ENCODE measurements at places on chromosomes 1 and 21.

DNA sequence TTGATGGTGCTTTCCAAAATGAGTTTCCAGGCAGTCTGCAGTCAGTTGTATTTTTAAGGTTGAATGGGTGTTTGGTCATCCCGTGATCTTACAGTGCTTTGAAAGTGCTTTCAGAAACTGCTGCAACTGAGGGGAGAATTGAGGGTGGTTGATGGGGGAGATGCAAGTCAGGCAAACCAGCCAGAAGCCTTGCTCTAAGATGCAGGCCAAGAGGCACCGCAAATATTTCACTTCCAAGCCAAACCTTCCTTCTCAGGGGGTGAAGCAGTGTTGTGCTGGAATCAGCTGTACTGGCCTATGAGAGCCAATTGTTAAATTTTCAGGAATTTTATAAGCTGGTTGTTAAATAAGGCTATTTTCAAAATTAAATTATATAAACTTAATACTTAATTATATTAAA lies 151.6 kb downstream of the KCNJ6 start:
- no peak for DNase-seq

DNA sequence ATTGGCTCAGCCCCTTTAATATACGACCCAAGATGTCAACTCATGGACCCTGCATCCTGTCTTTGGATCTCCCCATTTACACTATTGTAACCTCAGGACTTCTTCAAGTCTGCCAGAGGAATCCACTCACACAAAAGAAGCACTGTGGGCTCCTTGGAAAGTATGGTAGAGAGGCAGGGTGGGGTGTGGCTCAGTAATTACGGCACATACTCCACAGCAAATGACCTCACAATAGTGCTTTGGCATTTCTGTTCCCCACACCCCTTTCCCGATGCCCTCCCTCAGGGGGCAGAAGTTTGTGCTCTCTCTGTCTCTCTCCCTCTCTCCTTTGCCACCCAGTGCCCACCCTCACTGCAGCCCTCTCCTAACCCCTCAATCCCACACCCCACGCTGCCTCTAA lies 27.8 kb upstream of the IFNAR2 start:
- DNase-seq: no peak

DNA sequence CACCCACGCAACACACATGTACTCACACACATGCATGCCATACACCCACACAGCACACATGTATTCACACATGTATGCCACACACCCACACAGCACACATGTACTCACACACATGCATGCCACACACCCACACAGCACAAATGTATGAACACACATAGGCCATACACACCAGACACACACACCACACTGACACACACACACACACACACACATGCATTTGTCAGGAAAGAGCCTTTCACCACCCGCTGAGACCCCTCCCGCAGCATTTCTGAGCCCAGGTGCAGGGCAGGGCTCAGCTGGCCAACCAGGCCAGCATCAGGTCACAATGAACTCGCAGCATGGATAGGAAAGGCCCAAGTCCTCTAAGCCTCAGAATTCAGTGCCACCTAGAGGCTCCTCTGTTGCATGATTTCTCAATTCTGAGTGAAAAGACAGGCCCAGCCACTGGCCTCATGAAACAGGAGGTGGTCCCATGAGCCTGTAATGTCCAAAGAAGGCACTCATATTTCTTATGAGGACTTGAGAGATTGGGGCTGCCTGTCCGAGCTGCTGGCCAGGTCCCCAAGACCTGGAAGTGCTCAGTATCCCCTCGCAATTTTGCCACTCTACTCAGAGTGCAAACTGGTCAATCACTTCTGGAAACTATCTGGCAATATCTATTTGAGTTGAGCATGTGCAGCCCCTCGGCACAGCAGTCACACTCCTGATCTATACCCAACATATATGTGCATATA lies 57.3 kb downstream of the PSMG1 start:
- DNase-seq: no peak

GRCh38 chr1:246001142-246001836 lies 505.8 kb downstream of the SMYD3 start:
- DNase-seq: no peak

- no peak for DNase-seq
These were observed 15.7 kb downstream of the IER5 start for GRCh38 chr1:181104042-181104789.

DNA sequence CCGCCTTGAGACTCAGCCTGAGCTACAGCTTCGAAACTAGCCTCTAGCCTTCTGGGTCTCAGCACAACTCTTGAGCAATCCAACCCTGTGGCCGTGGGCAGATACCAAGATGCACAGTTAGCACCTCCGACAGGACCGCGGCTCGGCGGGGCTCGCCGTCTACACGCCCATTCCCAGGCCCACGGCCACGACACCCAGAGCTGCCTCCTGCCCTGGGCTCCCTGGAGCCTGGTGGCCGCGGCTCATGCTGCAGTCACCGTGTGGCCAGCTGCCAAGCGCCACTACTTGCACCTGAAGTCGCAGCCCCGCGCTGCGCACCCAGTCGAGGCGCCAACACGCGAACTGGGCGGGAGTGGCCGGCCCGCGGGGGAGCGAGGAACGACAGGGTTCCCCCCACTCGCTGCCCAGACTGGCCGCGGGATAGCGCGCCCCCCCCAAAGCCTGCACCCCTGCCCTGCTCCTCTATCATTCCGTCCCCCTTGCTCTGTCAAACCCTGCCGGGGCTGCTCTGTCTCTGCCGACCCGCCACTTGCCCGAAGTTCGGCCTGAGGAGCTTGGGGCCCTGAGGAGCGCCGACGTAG lies 729 bp upstream of the CDCA8 start:
- no peak for DNase-seq

DNA sequence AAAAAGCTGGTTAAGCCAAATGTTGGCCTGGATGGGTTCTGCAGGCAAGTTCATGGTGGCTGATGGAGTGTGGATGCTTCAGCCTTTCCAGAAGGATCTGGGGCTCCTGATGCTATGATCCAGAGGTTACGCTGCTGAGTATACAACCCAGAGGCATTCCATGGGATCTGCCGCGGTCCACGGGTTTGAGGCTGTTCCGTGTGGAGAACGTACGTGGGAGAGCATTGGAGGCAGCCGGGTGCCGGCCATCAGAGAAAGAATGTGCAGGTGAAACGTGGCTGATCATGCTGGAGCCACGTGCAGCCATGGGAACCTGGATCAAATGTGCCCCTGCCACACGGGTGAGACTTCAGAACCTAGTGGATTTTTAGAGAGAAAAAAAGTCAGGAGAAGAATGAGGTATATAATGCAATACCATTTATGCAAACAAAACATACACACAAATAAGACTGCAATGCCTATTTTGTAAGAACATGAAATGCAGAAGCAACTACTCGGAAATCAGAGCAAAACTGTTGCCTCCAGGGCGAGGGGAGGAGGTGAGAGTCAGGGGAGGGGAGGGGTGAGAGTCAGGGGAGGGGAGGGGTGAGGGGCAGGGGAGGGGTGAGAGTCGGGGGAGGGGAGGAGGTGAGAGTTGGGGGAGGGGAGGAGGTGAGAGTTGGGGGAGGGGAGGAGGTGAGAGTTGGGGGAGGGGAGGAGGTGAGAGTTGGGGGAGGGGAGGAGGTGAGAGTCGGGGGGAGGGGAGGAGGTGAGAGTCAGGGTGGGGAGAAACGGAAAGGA lies 116.5 kb upstream of the C1orf174 start:
- DNase-seq: peak; percentile 36
